ENCODE measurements at places on chromosomes 1 and 21. TPM values are rescaled to one million over a fixed set of nuclear protein-coding genes. Genes with fewer than 3 reads are reported as not detected.

DNA sequence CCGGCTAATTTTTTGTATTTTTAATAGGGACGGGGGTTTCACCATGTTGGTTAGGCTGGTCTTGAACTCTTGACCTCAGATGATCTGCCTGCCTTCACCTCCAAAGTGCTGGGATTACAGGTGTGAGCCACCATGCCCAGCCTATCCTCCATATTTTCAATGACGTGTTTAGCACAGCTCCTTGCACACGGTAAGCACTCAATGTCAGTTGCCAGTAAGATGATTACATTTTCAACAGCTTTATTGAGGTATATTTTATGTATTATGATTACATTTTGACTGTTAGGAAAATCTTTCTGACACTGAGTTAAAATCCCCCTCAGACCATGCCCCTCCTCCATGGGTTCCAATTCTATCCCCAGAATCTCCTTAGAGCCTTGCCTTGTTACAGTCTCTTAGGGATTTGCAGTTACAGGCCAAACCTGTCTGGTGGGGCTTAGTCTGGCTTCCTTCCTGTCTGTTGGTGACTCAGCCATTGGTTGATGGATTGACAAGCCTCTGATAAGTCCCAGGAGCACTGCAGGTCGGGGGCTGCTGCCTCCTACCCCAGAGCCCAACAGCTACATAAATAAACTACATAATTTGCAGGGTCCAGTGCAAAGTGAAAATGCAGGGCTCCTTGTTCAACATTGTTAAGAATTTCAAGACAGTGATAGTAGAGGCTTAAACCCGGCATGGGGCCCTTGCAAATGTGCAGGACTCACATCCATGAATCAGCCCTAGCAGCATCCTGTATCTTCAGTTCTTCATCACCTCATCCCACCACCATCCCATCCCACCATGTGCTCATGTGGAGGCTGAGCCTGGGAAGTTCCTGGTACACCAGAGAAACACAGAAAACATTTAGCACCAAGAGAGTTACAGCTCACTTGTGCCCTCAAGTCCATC, 23.4 kb downstream of the COA7 start:
- H3K27ac ChIP-seq = no peak overlapping the region
- no peak for DNase-seq
- H3K36me3 ChIP-seq = no peaks in the 10 kb centered on the region
- H3K4me1 ChIP-seq = peaks cover 13% of the 10 kb centered on the region

GRCh38 chr21:40595806-40596205, 251.2 kb downstream of the DSCAM start:
- H3K36me3 ChIP-seq = no peaks in the 10 kb centered on the region
- DNase-seq = no peak
- no peak overlapping the region for H3K4me3 ChIP-seq
- no peaks in the 10 kb centered on the region for H3K4me1 ChIP-seq
- no peaks in the 10 kb centered on the region for H3K27me3 ChIP-seq

- H3K4me3 ChIP-seq = no peak overlapping the region
- no peaks in the 10 kb centered on the region for H3K27me3 ChIP-seq
- H3K27ac ChIP-seq = no peak overlapping the region
- peaks cover 3% of the 10 kb centered on the region for H3K36me3 ChIP-seq
- no peak for DNase-seq
- no peaks in the 10 kb centered on the region for H3K4me1 ChIP-seq
Observed at GRCh38 chr1:235460770-235461169, 43.5 kb downstream of the B3GALNT2 start.

DNA sequence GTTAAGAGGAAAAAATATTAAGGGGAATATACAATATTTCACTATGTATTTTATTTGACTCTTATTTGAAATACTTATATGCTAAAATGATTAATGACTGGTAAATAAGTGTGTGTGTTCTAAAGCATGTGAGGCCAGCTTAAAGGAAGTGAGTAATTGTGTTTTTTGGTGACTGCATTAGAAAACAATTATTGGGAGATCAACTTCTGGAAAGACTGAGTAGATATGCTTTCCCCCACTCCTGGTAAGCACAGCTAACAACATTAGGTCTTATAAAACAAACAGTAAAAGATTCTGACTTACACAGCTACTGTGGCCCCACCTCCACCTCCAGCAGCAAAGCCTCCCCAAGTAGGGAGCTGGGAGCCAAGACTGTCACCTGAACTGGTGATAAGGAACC, 403.0 kb downstream of the SRGAP2C start:
- peaks cover 6% of the 10 kb centered on the region for H3K4me1 ChIP-seq
- no peak for DNase-seq
- no peak overlapping the region for H3K27ac ChIP-seq
- H3K36me3 ChIP-seq = no peaks in the 10 kb centered on the region

DNA sequence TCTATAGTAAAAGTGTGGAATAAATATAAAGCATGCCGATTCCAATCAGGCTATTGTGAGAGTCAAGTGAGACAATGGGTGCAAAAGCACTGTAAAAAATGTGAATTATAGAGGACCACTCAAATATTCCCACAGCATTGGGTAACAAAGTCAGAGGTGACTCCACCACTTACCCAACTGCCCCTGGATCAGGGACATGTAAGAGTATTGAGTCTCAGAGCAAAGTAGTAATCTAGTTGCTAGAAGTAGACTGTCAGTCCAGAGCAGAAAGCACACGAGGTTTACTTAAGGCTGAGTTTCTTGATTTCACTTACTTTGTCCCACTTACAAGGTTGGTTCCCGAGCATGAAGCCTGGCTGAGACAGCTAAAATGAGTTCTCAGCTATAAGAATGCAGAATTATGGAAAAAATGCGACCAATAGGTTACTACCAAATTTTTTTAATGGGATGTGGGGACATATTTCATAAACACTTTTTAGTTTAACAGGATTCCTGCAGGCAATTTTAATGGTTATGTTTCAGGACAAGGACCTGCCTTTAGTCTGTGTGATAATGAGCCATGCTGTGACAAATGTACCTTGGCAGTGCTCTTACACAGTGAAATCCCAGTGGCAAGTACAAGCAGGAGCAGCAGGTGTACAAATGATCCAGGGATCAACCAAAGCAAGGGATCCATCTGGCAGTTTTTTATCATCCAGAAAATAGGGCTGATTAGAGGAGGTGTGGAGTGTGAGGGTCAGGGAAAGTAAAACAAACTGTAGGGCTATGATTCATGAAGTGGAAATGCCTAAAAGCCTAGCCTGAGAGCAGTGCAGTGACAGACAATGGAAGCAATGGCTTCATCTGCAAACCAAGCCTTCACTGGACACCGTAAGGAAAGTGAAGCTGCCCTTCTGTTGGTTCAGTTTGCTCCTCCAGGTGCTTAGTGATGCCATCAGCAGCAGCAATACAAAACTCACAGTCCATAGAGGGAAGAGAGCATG, 156.2 kb upstream of the SPAG17 start:
- H3K27ac ChIP-seq = no peak overlapping the region
- H3K36me3 ChIP-seq = no peaks in the 10 kb centered on the region
- no peak overlapping the region for H3K4me3 ChIP-seq
- H3K27me3 ChIP-seq = no peaks in the 10 kb centered on the region
- H3K4me1 ChIP-seq = no peaks in the 10 kb centered on the region
- DNase-seq = no peak

- H3K4me3 ChIP-seq = no peak overlapping the region
- H3K4me1 ChIP-seq = peaks cover 29% of the 10 kb centered on the region
- no peaks in the 10 kb centered on the region for H3K27me3 ChIP-seq
- no peaks in the 10 kb centered on the region for H3K36me3 ChIP-seq
- no peak overlapping the region for H3K27ac ChIP-seq
Observed at GRCh38 chr21:43913928-43914327, 48.9 kb downstream of the AGPAT3 start.

GRCh38 chr1:202171292-202172014, 11.1 kb upstream of the PTPN7 start:
- H3K27ac ChIP-seq = no peak overlapping the region
- no peaks in the 10 kb centered on the region for H3K27me3 ChIP-seq
- H3K36me3 ChIP-seq = no peaks in the 10 kb centered on the region

- H3K27me3 ChIP-seq = no peaks in the 10 kb centered on the region
- DNase-seq = no peak
- H3K4me3 ChIP-seq = peak overlapping the region; percentile 96
- H3K4me1 ChIP-seq = peaks cover 19% of the 10 kb centered on the region
Observed at GRCh38 chr1:86915737-86916235, 1.4 kb downstream of the HS2ST1 start.

DNA sequence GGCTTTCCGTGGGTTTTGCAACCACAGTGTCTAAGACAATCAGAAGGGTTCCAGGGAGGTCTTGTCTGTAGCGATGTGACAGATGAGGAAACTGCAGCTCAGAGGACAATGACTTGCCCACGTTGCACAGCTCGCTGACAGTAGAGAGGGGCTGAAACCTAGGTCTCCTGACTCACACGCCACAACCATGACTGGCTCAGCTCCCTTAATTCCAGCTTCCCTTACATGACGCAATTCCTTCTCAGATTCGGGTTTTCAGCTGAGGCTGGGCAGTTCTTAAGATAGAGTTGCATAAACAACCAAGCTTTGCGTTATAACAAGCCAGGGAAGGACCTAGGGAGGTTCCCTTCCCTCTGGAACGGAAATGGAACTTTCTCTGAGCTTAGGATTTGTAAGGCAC, 36.3 kb downstream of the DHCR24 start:
- no peak overlapping the region for H3K4me3 ChIP-seq
- DNase-seq = no peak
- no peaks in the 10 kb centered on the region for H3K4me1 ChIP-seq
- no peak overlapping the region for H3K27ac ChIP-seq
- peaks cover 58% of the 10 kb centered on the region for H3K36me3 ChIP-seq
- H3K27me3 ChIP-seq = no peaks in the 10 kb centered on the region

GRCh38 chr21:45012662-45013259, 61.6 kb upstream of the ADARB1 start:
- no peaks in the 10 kb centered on the region for H3K36me3 ChIP-seq
- H3K27ac ChIP-seq = no peak overlapping the region
- H3K27me3 ChIP-seq = no peaks in the 10 kb centered on the region

DNA sequence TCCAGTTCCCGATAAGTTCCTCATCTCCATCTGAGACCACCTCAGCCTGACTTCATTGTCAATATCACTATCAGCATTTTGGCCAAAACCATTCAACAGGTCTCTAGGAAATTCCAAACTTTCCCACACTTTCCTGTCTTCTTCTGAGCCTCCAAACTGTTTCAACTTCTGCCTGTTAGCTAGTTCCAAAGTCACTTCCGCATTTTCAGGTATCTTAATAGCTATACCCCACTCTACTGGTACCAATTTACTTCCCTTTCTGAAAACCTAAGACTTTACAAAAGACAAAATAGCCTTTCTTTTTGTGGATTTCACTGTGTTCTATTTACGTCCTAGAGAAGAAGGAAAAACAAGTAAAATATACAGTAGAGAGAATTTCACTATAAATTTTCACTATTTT, 147.0 kb upstream of the FMN2 start:
- no peaks in the 10 kb centered on the region for H3K4me1 ChIP-seq
- no peaks in the 10 kb centered on the region for H3K36me3 ChIP-seq
- no peaks in the 10 kb centered on the region for H3K27me3 ChIP-seq
- no peak overlapping the region for H3K4me3 ChIP-seq

GRCh38 chr1:203175237-203175826, at the start of gene MYBPH:
Gene MYBPH (minus strand): TSS chr1:203175826. CDS start chr1:203175755, 71 bp downstream.
- H3K4me1 ChIP-seq = peaks cover 19% of the 10 kb centered on the region
- no peak within 1 kb of the TSS for H3K27ac ChIP-seq
- H3K36me3 ChIP-seq = no peaks in the 10 kb centered on the region
- DNase-seq = no peak

DNA sequence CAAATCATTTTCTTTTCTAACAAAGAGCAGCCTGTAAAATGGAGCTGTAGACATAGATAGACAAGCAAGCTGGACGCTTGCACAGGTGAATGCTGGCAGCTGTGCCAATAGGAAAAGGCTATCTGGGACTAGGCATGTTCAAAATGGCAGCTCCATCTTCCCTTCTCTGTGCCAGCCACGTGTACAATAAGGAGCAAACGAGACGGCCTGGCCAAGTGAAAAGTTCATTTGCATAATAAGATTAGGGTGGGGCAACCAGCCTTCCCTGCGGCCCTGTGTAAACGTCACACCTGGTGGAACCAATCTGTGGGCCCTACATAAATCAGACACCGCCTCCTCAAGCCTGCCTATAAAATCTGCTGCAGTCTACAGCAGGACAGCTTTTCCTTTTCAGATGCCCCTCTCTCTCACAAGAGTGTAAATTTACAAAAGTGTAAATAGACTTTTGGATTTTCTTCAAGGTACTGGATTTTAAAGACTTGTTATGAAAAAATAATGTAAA, 16.6 kb upstream of the EDEM3 start:
- no peaks in the 10 kb centered on the region for H3K36me3 ChIP-seq
- H3K4me1 ChIP-seq = no peaks in the 10 kb centered on the region
- DNase-seq = no peak

- no peaks in the 10 kb centered on the region for H3K36me3 ChIP-seq
- no peak overlapping the region for H3K27ac ChIP-seq
- H3K4me1 ChIP-seq = peaks cover 6% of the 10 kb centered on the region
- H3K27me3 ChIP-seq = no peaks in the 10 kb centered on the region
- H3K4me3 ChIP-seq = no peak overlapping the region
Observed at GRCh38 chr21:38243732-38244406, 12.9 kb upstream of the KCNJ15 start.

DNA sequence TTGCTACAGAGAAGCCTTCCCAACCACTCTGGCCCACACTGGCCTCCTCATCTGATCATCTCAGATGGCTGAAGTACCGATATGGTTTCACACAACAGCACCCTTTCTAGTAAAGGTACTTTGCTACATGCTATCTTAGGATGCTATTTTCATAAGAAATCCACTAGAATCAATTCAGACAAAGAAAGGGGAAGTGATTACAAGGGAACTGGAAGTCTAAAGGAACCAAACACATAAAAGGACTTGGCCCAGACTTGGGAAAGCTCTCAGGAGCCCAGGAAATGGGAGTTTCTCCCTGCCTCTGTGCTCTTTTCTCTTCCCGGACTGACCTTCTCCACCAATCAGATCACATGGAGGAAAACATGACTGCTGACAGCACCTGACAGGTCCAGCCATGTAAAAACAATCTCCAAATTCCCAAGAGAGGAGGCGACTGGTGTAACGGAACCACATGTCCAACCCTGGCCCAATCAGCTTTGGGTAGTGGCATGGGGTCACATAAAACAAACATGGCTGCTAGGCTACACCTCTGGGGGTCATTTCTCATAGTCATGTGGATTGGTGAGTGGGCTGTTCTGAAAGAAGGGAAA, 12.7 kb upstream of the FOXE3 start:
- H3K27ac ChIP-seq = no peak overlapping the region
- H3K4me1 ChIP-seq = no peaks in the 10 kb centered on the region
- H3K4me3 ChIP-seq = no peak overlapping the region
- no peaks in the 10 kb centered on the region for H3K27me3 ChIP-seq
- DNase-seq = no peak

DNA sequence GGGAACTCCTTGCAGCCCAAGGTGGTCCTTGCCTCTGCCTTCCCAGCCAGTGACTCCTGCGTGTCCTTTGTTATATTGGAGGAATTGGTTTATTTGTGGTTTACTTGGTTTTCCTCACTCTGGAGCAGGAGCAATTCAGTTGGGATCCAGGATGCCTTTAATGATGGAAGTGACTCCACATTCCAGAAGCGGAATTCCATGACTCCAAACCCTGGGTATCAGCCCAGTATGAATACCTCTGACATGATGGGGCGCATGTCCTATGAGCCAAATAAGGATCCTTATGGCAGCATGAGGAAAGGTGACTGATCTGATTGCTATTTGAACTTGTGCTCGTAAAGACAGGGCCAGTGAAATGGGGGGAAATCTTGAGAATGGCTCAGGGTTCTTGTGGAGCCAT, 15.1 kb upstream of the PIGV start:
- peaks cover 42% of the 10 kb centered on the region for H3K4me1 ChIP-seq
- no peak overlapping the region for H3K4me3 ChIP-seq
- H3K27ac ChIP-seq = peak overlapping the region; percentile 2
- DNase-seq = no peak
- peaks cover 98% of the 10 kb centered on the region for H3K36me3 ChIP-seq

KCNK2 gene
- total RNA-seq = 2.4 TPM

NDUFS5 gene
- total RNA-seq = 156 TPM

BMP8A gene
- total RNA-seq = not detected

OR14K1 gene
- total RNA-seq = not detected

PLPPR4 gene
- not detected for total RNA-seq

Data from upper lobe of left lung (tissue), 6 donors.